ENCODE measurements at places on chromosomes 5 and 9.

GRCh38 chr9:36679710-36680109 is 107.0 kb downstream of the MELK start:
- DNase-seq: no peak

- DNase-seq: no peak
These were observed 603.9 kb upstream of the RORB start for GRCh38 chr9:73893230-73893629.

DNA sequence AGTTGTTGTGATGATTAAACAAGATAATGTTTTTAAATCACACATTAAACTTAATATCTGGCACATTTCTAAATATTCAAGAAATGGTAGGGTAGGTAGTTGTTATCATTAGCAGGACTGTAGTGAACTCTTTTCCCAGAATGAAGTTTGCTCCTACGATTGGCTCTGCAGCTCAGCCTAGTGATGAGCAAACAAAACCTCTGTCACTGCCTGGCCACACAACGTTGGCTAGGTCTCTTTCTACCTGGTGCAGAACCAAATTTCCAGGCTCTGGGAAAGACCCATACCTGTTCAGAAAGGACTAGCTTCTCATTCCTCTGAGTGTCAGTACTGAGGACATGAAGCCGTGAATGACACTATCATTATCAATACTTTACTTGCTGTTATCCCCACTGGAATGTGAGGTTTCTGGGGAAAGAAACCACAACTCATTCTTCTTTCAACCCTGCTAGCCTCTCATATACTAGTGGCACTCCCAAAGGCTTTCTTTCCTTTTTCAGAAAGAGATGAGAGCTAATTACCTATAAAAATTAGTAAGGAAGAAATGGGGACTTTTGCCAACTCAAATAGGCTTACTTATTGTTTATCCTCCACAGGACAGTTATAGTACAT is 219.3 kb upstream of the TRIM32 start:
- DNase-seq: no peak

- DNase-seq: no peak
These were observed 43.6 kb downstream of the NACC2 start for GRCh38 chr9:136051453-136051836.

DNA sequence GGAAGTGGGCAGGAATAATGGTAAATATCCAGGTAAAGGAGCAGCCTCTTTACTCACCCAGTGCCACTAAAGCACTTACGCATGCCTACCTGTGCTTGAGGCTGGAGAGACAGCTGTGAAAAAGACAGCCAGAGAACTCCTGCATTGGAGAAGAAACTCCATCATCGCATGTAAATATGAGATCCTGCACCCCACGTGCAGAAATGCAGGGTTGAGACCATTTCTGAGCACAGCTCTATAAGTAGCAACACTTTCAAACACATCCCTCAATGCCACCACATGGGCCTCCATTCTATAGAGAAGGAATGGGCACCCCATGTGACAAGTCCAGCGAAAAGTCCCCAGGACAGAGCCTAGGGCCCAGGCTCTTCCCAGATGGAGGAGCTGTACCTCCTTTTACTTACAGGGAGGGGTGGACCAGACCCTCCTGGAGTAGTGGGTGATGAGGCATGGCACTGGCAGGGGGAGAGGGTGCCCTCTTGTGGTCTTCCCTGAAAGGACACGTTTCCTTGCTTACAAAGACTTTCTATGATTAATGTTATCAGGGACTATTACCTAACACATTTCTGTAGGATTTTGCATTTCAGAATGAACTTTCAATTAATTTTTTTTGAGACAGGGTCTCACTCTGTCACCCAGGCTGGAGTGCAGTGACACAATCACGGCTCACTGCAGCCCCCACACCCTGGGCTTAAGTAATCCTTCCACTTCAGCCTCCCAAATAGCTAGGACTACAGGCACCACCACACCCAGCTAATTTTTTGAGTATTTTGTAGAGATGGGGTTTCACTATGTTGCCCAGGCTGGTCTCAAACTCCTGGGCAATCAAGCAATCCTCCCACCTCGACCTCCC is 55.3 kb upstream of the IL17B start:
- DNase-seq: no peak

GRCh38 chr5:136080483-136081216 is 51.9 kb downstream of the TGFBI start:
- DNase-seq: no peak

DNA sequence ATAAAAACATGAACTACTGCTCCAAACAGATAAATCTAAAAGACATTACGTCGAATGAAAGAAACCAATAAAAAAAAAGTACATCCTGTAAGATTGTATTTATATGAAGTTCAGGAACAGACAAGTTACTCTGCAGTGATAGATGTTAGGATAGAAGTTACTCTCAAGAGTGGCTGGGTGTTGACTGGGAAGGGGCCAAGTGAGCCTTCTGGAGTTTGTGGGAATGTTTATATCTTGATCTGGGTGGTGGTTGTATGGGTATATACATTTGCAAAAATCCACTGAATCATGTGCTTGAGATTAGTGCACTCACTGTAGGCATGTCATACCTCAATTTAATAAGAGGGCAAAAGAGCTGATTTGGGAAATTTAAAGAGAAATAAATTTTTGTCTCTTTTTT is 485.8 kb downstream of the ARHGEF28 start:
- DNase-seq: no peak

GRCh38 chr5:77463905-77464304 is 28.2 kb downstream of the WDR41 start:
- no peak for DNase-seq

GRCh38 chr9:95667789-95668188 is 151.0 kb upstream of the PTCH1 start:
- no peak for DNase-seq

DNA sequence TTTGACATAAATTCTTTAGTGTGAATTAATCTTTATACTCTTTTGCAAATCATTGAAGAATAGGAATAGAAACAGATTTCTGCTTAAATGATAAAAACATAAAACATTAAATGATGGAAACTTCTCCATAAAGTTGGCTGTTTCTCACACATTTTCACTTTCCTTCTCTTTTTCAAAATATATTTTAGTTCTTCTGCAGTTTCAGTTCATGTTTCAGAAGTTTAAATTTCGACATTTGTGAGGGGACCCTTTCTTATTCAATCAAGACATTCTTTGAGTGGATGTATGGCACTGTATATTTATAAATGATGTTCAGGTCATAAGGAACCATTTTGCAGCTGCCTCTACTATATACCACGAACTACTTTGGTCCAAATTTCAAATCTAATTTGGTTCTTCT is 34.6 kb downstream of the TNFAIP8 start:
- DNase-seq: no peak

DNA sequence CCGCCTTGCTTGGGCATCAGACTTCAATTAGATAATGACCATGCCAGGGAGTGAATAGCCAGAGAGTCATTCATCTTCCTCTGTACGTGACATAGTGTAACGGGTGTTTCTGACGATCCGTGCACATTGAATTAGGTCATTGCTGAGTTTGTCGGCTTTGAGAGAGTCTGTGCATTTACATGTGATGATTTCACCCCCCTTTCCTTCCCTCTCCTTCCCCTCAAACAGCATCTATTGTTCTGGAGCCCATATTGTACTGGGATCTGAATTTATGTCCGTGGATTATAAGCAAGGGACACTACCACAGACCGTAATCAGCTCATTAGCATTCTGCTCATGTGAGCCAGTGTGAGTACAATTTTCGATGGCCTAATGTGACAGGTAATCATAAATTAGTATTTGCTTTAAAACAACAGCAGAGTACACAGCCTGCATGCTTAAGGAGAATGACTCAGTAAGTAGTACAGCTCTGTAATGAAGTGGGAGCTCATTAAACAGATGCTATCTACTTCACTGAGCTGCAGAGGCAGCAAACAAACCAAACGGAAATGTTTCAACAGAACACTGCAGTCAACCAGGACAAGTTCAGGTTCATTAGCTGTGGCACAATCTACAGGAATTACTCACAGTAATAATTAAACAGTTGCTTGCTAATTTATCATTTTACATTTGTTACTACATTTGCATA is 302.1 kb downstream of the CSNK1G3 start:
- no peak for DNase-seq

GRCh38 chr5:59569608-59570334 is 323.8 kb downstream of the PDE4D start:
- DNase-seq: no peak

DNA sequence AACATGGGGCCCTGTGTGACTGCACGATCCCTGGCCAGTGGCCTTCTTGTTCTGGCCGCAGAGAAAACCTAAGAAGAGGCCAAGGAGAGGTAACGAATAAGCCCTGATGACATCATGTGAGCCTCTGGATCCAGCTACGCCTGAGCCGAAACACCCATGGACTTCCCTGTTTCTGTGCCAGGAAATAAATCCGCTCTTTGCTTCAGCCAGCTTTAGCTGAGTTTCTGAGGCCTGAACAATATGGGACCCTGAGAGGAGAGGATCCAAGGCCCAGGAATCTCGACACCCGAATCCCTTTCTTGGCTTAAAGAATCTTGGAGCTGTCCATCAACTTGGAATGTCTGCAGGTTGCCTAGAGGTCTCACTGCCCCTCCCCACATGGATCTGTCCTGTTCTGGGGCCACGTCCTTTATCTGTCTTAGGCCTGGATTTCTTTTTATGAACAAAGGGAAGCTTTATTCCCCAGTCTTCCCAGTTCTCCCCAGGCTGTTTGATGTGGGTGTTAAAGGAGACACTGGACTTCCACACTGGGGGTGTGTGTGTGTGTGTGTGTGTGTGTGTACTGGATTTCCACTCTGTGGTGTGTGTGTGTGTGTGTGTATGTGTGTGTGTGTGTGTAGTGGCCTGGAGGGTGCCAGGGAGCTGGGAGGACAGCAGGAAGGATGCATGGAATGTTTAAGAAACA is 13.7 kb downstream of the IER5L start:
- DNase-seq: no peak

GRCh38 chr9:22389271-22389670 is 57.4 kb upstream of the DMRTA1 start:
- DNase-seq: no peak

DNA sequence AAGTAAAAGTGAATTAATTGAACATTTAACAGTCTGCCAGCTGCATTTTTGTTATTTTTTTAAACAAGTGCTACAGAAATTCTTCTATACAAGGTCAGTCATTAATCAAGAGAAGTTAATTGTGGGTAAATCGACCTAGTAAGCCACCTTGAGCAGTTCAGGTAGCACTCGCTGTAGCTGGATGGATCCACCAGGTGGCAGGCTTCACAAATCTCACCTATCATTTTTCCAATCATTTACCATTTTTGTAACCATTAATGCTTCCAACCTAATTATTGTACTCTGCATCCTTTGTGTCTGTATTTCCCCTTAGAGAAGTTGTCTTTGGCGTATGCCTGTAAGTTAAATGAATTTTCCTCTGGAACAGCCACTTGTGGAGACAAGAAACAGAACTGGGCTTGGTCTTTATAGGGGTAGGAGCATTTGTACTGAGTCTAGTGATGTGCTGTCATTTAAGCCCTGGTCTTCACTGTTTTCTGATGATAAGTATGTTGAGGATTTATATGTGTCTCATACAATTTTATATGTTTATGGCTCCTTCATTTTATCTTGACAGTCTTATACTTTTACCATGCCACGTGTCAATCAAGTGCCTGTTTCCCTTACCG is 39.5 kb downstream of the CD180 start:
- no peak for DNase-seq

GRCh38 chr5:122612901-122613300 is 162.0 kb upstream of the SNX2 start:
- DNase-seq: no peak

DNA sequence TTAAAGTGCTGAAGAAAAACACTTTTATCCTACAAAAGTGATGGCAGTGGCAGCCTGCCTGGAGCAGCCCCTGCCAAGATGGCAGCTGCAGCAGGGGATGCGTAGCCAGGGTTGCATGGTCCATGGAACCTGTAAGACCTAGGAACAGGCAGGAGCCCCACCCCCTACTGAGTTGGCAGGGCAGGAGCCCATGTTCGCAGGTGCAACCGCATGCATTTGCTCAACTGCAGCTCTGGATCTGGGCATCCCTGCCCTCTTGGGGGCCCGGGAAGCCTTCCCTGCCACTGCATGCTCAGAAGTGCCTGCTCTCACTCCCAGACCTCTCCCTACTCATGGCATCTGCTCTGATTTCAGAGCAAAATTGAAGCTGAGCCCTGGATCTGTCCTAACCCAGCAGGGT is 779.6 kb downstream of the CDH18 start:
- no peak for DNase-seq

DNA sequence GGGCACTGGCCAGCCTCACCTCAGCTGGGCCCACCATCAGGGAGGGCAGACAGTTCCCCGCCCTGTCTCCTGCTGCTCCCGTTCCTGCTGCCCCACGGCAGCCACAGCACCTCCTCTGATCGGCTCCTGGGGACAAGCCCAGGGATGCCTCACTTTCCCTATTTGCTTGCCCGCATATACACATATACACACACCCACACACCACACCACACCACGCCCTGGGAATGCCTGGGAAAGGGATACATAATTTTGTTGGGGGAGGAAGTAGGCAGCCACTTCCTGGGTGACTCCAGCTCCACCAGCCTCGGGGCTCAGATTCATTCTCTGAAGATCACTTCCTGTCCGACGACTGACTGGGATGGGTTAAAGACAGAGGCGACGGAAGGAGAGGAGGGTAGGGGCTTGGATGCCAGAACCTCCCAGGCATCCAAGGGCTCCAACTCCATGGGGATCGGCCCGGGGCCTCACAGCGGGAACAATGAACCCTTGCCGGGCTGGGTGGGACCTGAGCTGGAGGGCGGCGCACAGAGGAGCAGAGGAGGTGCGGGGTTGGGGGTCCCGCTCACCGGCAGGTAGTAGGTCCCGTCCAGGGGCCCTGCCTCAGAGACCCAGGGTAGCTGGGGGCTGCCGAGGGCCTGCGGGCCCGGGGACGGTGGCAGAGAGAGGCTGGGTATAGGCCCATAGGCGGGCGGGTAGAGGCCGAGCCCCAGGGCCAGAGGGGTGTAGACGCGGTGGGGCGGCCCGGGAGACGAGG is 2.0 kb upstream of the MZB1 start:
- DNase-seq: no peak

DNA sequence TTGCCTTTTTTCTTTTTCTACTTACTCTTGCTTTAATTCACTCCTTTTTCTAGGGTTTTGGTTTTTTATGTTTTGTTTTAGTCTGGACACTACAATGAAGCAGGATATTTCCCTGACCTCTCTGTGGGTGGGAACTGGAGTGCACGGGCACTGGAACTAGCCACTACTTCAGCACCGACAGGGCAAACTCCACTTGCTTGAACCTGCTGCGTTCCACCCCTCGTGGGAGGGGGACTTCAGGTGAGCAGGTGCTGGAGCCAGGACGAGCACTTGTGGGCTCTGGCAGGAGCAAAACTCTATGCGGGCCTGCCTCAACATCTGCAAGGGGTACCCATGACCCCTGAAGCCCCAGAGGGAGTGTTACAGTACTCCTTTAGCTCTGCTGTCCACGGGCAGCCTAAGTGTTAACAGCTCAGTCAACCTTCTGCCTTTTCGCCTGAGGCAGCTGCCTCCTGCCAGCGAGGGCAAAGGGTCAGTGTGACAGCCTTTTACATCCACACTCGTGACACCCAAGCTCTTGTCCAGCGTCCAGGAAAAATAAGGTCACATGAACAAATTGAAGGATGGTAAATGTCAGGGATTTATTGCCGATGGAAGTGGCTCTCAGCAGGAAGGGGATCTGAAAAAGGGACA is 144.1 kb upstream of the NFIL3 start:
- DNase-seq: no peak
